WTC11 (cell line): ENCODE measurements at places on chromosomes 1 and 21. TPM values are rescaled to one million over a fixed set of nuclear protein-coding genes. Genes with fewer than 3 reads are reported as not detected.

- DNase-seq: no peak
These were observed 351.9 kb downstream of the ADGRL2 start for GRCh38 chr1:82152356-82153271.

Gene S100A9
- 0.33 to 0.37 TPM in 2 of 3 replicates, not detected in the other for total RNA-seq

DNA sequence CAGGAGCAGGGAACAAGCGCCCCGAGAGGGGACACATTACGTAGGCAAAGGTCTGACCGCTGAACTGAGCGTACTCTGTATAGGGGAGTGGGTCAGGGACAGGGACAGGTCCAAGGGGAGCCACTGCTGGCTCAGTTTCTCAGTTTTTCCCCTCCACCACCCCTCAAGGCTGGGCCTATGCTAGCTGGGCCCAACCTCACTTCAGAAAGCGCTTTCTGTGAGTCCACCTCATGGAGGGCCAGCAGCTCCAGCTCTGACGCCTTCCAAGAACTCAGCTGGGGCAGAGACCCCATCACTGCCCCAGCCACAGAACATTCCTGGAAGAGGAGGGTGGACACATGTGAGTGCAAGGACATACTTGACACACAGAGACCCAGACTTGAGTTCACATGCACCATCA lies 242.0 kb downstream of the FOXD2 start:
- no peak for DNase-seq

GRCh38 chr1:191592039-191592438 lies 566.2 kb upstream of the RGS18 start:
- DNase-seq: no peak

- no peak for DNase-seq
These were observed 106.3 kb downstream of the KCNT2 start for GRCh38 chr1:196501760-196502428.

Gene TLR5
- total RNA-seq: 0.46 to 1.1 TPM (median 0.73 TPM) in 3 replicates

DNA sequence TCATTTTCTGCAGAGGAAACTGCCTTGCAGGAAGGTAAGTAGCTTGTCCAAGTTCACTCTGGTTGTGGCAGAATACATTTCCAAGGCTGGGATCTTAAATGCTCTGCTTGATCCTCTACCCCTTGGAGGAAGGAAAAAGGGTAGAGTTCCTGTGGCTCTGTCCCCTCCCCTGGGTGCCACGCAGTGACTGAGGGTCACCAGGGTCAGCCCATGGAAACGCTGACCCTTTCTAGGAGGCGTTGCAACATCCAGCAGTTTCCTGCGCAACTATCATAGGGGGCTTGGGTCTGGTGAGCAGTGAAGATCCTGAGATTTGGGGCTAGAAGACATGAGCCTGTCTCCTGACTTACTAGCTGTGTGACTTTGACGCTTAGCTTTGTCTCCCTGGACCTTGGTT lies 29.4 kb upstream of the EPS8L3 start:
- no peak for DNase-seq

DNA sequence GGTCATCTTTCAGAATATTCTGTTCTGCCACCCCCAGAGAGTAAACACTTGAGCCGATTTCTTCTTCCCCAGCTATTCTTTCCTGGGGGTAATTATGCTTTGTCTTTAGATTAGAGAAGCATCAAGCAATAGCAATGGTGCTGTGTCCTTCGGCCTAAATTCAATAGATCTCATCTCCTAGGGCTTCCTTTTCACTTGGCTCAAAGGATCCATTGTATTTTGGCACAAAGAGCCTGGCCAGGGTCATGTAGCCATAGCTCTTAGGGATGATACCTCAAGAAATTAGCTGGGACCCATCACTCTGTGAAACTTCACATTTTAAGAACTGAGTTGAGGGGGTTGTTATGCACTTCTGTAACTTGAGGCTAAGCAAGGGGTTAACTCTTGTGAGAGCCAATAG lies 27.0 kb downstream of the MRPS6 start:
- no peak for DNase-seq

DNA sequence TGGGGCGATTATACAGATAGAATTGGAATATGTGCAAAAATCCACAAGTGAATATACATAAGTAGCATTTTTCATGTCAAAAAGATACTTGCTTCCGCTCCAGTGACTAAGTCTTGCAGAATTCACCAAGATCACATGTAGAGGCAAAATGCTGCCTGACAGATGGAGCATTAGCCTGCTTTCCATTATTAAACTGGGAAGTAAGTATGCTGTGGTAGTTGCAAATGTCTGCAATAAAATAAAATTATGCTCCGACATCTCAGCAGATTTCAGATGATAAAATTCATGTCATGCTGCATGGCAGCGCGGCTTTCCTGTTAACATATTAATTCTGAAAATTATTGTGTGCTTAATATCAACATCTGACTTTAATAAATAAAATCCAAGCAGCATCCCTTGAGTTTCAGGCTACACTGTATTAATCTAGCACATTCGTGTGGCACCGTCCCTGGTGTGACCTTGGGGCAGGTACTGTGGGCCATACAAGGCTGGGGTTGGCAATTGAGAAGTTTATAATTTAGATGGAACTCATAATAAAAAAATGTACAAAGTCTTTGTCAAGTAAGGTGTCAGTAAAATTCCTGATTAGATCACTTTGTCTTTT lies 366.4 kb upstream of the ZP4 start:
- no peak for DNase-seq

DNA sequence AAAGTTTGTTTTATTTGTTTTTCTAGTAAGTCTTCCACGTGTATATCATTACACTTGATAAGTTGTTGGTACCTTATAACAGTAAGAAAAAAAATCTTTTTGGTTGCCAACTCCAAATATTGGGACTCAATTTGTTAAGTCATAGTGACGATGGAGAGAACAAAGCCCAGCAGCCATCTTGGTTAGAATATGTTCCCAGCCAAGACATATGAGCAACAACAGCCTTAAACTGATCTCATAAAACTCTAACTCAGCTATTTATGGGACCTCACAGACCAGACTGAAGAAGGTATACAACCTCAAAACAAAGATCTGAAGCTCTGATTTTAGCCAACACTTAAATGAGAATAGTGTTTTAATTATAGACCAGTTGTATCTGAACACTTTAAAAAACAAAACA lies 281.3 kb downstream of the VAV3 start:
- DNase-seq: no peak

DNA sequence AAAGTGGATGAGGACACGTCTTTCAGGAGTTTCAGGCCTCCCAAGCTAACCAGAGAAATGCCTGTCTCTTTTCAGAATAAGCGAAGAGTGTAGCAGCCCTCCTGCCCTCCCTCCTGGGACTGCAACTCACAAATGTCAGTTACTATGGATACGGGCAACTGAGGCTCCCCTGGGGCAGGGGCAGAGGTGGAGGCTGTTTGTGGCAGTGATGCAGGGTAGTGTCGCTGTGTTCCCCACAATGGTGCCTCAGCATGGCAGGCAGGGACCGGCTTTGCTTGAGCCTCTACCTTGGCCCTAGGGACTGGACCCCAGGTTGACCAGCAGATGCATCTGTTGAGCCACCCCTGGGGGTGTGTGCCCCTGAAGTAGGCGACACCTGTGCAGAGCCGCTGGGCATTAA lies 10.2 kb downstream of the NFASC start:
- no peak for DNase-seq

Gene RXFP4
- not detected in 3 replicates for total RNA-seq
